ENCODE measurements at places on chromosomes 4 and X.

DNA sequence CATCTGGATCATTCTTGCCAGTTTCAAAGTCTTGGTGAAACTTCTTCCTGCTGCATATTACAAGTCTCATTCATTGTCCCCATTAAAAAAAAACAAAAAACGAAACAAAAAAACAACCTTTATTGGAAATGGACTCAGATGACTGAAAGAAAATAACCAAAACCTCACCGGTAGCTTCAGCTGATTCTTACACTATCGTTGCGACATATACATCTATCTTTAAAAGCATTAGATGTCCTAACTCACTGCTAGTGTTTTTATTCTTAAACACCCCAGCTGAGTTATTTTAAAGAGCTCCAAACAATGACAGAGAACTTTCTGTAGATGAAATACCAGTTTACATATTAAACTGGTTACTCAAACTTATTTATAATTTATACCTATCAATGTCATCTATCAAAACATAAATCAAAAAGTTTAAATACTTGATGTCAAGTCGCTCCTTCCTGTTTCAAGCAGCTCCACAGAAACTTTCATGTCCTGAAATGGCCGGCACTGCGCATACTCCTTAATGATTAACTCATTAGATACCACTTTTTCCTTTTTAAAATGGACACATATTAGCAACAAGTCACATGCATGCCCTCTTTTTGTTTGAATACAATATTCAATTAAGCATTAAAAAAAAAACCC lies 87.2 kb downstream of the HPRT1 start:
- no peak for DNase-seq

GRCh38 chrX:41522671-41523070 lies 75.5 kb downstream of the NYX start:
- no peak for DNase-seq

DNA sequence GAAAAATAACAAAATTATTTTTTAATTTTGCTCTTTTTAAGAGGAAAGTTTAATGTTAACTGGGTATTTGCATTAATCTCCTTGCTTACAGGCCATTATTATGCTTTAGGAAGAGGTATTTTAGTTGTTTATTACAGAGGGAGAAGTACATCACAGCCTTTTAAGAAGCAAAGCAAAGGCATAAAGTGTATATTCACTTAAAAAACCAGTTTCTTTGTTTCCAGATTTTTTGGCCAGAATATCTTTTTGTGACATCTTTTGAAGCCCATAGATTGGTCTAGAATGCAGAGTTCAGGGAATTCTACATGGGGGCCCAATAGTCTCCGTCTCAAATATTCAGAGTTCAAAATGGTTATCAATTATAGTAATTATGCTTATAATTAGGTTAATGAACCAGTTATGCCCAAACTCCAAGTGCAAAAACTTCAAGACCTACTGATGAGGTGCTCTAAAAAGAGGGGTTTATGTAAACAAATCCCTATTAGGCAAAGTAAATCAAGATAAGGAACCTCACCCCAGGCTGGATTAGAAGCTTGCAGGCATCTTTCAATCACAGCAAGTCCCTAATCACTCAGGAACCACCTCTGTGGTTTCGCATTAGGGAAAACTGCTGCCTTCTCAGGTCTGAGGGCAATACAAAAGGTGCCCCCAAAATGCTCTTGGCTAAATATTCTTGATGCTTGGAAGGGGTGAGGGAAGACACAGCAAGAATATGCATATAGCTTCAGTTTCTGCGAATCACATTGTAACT lies 1.4 kb downstream of the CXXC4 start:
- DNase-seq: no peak

DNA sequence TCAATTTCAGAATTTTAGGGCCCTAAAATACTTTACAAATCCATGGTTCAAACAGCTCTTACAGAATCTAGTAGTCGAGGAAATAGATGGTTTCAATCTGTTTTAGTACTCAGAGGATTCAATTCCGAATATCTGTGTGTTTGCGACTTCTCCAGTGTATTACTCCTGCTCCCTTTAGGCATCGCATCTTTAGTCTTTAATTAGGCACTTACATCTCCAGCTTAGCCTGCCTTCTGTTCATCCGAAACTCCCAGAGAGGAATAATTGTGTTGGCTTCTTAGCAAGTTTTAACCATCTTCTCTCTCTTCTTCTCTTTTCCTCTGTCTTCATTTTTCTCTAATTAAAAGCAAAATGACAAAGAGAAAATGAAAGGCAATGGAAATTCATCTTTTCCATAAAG lies 1901.3 kb upstream of the TENM3 start:
- DNase-seq: no peak

- DNase-seq: no peak
Observed at GRCh38 chr4:146155152-146155724, 20.3 kb upstream of the LSM6 start.

DNA sequence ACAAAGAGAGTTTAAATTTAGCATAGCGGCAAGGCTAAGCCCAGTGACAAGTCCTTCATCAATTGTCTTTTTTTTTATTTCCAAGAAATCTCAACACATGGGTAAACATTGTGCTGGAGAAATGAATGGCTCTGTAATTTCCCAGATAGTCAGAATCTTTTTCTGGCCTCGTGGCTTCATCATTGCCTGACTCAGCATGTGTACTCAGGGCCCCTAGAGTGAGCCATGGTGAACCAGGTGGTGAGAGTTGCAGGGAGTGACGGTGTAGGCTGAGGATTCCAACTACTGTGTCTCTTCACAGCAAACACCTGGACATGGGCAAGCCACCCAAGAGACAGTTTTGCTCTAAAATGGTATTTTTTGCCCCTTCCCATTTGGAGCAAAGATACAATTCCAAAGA lies 43.1 kb upstream of the UCP1 start:
- no peak for DNase-seq

- DNase-seq: no peak
Observed at GRCh38 chr4:110611968-110612447, 10.9 kb downstream of the PITX2 start.

- no peak for DNase-seq
Observed at GRCh38 chr4:13535118-13535517, 9.2 kb downstream of the NKX3-2 start.

DNA sequence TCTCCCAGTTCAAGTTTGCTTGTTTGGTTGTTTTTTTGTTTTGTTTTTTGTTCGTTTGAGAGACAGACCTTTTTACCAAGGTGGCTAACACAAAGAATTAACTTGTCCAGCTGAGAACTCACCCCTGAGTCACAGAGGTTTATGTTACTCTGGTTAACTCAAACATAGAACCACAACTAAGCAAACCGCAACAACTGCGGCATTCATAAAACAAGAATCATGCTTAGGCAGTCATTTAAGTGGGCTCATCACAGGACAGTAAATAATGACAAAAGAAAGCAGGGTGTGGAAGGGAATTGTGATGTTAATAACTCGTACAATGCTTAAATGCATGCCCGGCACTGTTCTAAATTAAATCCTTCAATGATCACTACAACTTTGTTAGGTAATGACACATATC lies 24.7 kb upstream of the IL13RA1 start:
- no peak for DNase-seq

DNA sequence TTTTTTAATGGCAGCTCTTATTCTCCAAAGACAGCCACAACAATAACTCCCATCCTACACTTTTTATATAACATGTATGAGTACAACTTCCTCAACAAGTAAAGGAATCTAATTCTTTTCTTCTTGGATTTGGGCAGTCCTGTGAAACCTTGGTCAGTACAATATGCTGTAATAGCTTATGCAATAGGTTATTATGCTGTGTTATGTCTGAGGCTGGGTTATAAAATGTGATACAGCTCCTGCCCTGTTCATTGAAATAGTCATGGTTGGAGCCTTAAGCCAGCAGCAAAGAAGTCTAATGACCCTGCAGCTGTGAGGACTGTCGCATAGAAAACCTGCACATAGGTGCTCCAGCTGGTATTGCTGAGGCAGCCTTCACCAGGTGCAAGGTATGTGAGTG lies 215.8 kb upstream of the RASGEF1B start:
- no peak for DNase-seq

DNA sequence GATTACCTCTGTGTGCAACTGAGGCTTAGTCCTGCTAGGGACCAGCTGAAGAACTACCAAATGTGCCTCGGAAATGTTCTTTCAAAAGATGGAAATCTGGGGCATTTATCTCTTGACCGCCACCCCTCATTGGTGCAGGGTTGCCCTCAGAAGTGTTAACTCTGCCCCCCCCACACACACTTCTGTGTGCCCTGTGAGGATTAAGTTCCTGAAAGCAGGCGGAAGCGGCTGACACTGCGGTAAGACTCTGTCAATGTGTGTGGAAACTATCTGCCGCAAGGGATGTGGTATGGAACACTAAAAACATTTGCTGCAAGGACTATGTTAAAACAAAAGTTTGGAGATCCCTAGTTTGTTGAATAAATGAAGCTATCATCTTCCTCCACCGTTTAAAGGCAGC lies 106.9 kb upstream of the NDP start:
- no peak for DNase-seq

GRCh38 chrX:18537068-18537467 lies 111.7 kb downstream of the CDKL5 start:
- DNase-seq: no peak

- DNase-seq: no peak
Observed at GRCh38 chr4:112813790-112814189, 176.8 kb downstream of the LARP7 start.

DNA sequence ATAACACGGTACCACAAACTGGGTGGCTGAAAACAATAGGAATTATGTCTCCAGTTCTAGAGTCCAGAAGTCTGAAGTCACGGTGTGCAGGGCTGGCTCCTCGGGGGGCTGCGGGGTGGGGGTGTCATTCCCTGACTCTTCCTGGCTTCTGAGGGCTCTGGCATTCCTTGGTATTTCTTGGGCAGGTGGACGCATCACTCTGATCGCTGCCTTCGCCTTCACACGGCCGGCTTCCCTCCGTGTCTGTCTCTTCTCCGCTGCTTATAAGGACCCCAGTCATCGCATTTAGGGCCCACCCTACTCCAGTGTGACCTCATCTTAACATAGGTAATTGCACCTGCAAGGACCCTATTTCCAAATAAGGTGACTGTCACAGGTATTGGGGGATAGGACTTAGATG lies 134.6 kb downstream of the CPZ start:
- no peak for DNase-seq

- DNase-seq: no peak
Observed at GRCh38 chr4:2301806-2302205, 39.9 kb upstream of the MXD4 start.

GRCh38 chr4:24979554-24979953 lies 51.2 kb downstream of the LGI2 start:
- DNase-seq: no peak

DNA sequence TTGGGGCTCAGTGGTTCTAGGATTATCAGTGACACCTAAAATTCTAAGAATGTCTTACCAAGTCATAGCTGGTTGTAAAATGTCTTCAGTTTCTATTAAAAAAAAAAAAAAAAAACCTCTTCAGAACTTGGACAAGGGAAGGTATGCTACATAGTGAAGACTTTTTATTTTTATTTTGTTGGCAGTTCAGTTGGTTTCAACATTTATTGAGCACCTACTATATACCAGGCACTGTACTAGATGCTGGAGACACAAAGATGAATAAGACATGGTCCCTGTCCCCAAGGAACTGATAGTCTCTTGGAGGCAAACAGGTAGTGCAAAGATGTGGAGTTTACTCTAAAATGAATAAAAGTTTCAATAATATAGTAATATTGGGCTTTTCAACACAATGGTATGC lies 8.9 kb upstream of the BBS7 start:
- no peak for DNase-seq

DNA sequence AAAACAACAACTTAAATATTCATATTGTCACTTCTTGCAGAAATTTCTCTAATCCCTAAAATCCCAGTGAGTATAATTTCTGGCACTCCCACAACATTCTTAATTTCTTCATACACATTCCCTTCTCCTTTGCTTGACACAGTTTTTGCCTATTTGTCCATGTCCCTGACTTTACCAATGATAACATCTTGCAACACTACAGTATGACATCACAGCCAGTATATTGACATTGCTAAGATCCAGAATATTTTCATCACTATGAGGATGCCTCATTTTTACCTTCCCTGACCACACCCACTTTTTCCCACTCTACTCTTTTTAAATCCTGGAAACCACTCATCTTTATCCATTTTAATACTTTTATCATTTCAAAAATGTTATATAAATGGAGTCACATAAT lies 292.3 kb upstream of the GK2 start:
- DNase-seq: no peak
